IMR-90 (cell line): ENCODE measurements at places on chromosomes 2 and 18. TPM values are rescaled to one million over a fixed set of nuclear protein-coding genes. Genes with fewer than 3 reads are reported as not detected.
A peak's percentile ranks its signal among the peaks of the same experiment; 100 is the strongest.

The WNT6 gene
- polyA plus RNA-seq, result not detected in 2 replicates

The SCG2 gene
- polyA plus RNA-seq, result 0.26 and 0.46 TPM in 2 replicates

The TNFRSF11A gene
- 0.09 TPM in 1 of 2 replicates, not detected in the other for polyA plus RNA-seq

The KLHL41 gene
- polyA plus RNA-seq, result 0.10 TPM in 2 replicates

The ANKRD39 gene
- 15.9 and 17.0 TPM in 2 replicates for polyA plus RNA-seq

The VSNL1 gene
- polyA plus RNA-seq, result 0.24 and 0.32 TPM in 2 replicates

The KCNG2 gene
- 0.09 TPM in 1 of 2 replicates, not detected in the other for polyA plus RNA-seq

- H3K27ac ChIP-seq, result no peak overlapping the region
- no peaks in the 10 kb centered on the region for H3K4me1 ChIP-seq
- H3K4me3 ChIP-seq, result no peak overlapping the region
- no peaks in the 10 kb centered on the region for H3K27me3 ChIP-seq
Observed at GRCh38 chr2:21282515-21282898, 158.7 kb downstream of the TDRD15 start.

- no peaks in the 10 kb centered on the region for H3K27me3 ChIP-seq
- H3K4me1 ChIP-seq, result peaks cover 2% of the 10 kb centered on the region; the same call in 1 of the 2 replicates
- no peaks in the 10 kb centered on the region for H3K36me3 ChIP-seq
Observed at GRCh38 chr2:133456156-133456555, 112.1 kb downstream of the NCKAP5 start.

- H3K4me3 ChIP-seq, result no peak overlapping the region
- H3K27ac ChIP-seq, result no peak overlapping the region
- H3K27me3 ChIP-seq, result no peaks in the 10 kb centered on the region
- H3K4me1 ChIP-seq, result no peaks in the 10 kb centered on the region
Observed at GRCh38 chr2:96353032-96353561, 17.5 kb downstream of the NCAPH start.

DNA sequence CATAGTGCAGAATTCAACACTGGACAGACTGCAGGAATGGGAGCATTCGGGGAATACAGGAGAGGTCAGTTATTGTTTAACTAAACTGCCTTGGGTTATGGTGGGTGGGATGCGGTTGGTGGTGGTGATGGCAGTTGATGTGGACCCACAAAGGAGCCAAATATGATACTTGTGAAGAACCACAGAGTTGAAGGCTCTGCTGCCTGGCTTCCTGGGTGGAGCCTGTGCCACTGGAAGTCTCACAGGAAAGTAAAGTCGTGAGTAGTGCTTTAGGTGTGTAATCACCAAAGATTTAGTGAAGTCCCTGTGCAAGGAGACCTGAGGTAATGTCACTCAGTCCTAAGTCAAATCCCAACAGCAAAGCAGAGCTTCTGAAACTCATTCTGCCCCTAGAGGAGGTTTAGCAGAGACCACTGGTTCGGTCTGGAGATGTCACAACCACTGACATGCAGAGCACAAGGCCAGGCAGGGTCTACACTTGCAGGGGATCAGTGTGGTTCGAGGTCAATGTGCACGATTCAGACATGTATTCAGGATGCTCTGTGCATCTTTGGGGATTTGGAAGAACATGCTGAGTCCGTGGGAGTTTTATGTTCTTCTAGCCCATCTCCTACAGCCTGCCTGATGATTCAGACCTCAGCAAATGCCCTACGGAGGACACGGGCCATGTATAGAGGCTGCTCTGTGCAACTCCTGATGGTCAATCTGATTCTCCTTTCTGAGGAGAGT is 1150.9 kb downstream of the RPIA start:
- no peaks in the 10 kb centered on the region for H3K36me3 ChIP-seq
- no peak overlapping the region for H3K4me3 ChIP-seq
- no peak for DNase-seq
- H3K27ac ChIP-seq, result no peak overlapping the region
- no peaks in the 10 kb centered on the region for H3K27me3 ChIP-seq

DNA sequence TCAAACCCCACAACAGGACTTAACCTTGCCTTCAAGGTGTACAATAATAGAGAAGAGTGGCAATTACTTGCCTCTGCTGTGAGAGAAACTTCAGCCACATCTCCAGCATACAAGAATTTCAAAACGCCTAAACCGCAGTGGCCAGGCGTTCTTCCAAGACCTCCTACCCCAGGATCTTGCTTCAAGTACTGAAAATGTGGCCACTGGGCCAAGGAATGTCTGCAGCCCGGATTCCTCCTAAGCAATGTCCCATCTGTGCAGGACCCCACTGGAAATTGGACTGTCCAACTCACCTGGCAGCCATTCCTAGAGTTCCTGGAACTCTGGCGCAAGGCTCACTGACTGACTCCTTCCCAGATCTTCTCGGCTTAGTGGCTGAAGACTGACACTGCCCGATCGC is 2.8 kb upstream of the CYB5A start:
- no peak for DNase-seq
- no peaks in the 10 kb centered on the region for H3K27me3 ChIP-seq
- H3K27ac ChIP-seq, result no peak overlapping the region
- H3K4me3 ChIP-seq, result no peak overlapping the region
- H3K36me3 ChIP-seq, result no peaks in the 10 kb centered on the region
- peaks cover 6% of the 10 kb centered on the region; the same call in 1 of the 2 replicates for H3K4me1 ChIP-seq

GRCh38 chr2:65370387-65371073 is 61.9 kb downstream of the SPRED2 start:
- H3K4me1 ChIP-seq, result peaks cover 17% of the 10 kb centered on the region
- H3K27ac ChIP-seq, result 0 out of 2 replicates have a peak overlapping the region, but pooled peaks have one; percentile 15
- no peaks in the 10 kb centered on the region for H3K36me3 ChIP-seq
- H3K4me3 ChIP-seq, result no peak overlapping the region
- H3K27me3 ChIP-seq, result no peaks in the 10 kb centered on the region
- DNase-seq, result no peak

- H3K4me3 ChIP-seq, result no peak overlapping the region
- H3K36me3 ChIP-seq, result no peaks in the 10 kb centered on the region
- no peaks in the 10 kb centered on the region for H3K27me3 ChIP-seq
- peaks cover 16% of the 10 kb centered on the region for H3K4me1 ChIP-seq
Observed at GRCh38 chr18:34911661-34912384, 129.4 kb upstream of the MAPRE2 start.

DNA sequence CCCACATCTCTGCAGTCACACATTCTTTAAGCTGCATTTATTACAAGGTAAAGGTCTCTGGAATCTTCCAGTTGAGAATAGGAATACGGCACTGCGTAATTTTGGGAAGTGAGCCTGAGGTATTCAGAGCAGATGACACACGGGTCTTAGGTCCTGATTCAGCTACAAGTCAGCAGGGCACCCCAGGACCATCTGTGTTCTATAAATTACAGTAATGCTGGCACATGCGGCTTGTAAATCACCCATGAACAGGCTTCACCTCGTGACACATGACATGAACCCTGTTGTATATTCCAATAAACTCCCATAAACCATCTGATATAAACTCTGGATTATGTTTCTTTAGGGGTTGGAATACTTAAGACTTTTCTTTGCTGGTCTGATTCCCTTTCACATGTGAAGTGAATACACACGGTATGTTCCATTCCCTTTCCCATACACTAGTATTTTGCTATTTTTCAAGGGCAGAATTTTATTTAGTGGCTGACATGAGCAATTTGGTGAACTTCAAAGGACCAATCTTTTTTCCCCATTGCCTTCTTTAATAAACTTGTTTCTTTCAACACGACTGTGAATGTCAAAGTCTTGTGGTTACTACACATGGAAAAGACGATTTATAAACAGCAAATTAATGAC is 298.6 kb downstream of the MEIS1 start:
- H3K4me1 ChIP-seq, result peaks cover 2% of the 10 kb centered on the region; the same call in 1 of the 2 replicates
- H3K4me3 ChIP-seq, result no peak overlapping the region
- no peaks in the 10 kb centered on the region for H3K27me3 ChIP-seq
- H3K27ac ChIP-seq, result no peak overlapping the region

- H3K27ac ChIP-seq, result no peak overlapping the region
- no peaks in the 10 kb centered on the region for H3K27me3 ChIP-seq
- DNase-seq, result no peak
- no peak overlapping the region for H3K4me3 ChIP-seq
Observed at GRCh38 chr2:16135196-16135912, 195.0 kb downstream of the MYCN start.

DNA sequence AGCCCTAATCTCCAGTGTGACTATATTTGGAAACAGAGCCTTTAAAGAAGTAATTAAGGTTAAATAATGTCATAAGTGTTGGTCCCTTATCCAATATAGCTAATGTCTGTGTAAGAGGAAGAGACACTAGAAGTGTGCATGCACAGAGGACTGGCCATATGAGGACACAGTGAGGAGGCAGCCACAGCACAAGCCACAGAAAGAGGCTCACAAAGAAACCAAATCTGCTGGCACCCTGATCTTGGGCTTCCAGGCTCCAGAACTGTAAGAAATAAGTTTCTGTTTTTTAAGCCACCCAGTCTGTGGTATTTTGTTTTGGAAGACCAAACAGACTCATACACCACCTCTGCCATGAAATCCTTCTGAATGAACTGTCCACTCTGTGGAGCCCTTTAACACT is 186.4 kb upstream of the SLC39A10 start:
- no peak for DNase-seq
- H3K4me3 ChIP-seq, result no peak overlapping the region
- no peaks in the 10 kb centered on the region for H3K36me3 ChIP-seq
- H3K27me3 ChIP-seq, result no peaks in the 10 kb centered on the region

DNA sequence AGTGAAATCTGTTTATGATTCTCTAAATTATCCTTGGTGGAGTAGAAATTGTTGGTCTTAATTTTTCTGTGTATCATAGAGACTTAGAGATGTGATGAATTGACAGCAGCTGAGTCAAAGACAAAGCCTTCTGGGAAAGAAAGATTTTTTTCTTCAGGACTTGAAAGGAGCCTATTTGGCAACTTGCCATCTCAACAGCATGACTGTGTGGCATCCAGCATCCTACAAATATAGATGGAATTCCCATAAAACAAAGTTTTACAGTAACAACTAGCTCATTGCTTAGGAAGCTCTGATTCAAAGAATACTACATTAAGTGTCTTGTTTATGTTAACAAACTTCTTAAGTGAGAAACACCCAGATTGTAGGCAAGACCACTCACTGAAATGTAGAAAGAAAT is 79.2 kb upstream of the SETBP1 start:
- no peak overlapping the region for H3K4me3 ChIP-seq
- H3K27ac ChIP-seq, result no peak overlapping the region
- peak; percentile 41 for DNase-seq
- no peaks in the 10 kb centered on the region for H3K4me1 ChIP-seq

DNA sequence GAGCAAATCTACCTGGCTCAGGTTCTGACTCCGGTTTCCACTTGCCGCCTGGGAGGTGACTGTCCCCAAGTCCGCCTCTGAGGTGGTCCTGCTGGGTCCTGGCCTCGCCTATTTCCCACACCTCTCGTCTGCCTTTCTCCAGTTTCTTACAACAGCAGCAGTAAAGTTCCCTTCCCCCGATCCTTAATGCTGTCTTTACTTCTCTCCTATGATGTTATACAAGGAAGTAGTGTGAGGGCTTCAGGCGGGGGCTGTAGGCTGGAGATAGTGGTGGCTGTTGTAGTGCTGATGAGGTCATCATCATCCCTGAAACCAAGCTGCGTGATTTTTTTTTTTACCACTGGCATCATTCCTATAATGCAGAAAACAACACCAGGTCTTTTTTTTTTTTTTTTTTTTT is 18.9 kb downstream of the TGIF1 start:
- DNase-seq, result no peak
- no peak overlapping the region for H3K4me3 ChIP-seq
- H3K36me3 ChIP-seq, result no peaks in the 10 kb centered on the region

DNA sequence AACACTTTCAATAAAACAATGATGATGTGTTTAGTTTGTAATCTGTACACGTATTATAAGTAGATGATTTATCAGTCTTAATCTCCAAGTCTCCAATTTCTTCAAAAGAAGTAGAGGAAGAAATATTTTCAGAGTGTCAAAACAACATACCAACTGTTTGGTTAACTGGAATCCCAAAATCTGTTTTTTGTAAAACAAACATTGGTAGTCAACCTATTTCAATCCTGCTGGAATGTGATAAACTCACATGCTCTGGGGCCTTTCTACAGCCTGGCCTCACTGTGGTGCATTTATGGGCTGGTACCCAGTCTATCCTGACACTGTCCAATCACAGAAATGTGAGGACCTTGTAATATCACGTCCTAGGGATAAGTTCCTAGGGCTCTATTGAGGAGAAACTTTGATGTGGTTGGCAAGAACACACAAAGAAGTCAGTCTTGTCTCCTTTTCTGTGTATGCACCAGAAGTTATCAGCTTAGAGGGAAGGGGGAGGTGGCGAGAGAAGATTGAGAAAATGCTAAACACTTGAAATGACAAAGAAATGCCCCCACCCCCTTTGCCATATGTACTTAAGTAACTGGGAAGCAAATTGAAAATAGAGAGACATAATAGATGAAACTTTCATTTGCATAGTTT is 47.2 kb downstream of the PRKRA start:
- peaks cover 3% of the 10 kb centered on the region for H3K4me1 ChIP-seq
- no peak overlapping the region for H3K4me3 ChIP-seq
- no peaks in the 10 kb centered on the region for H3K27me3 ChIP-seq
- H3K36me3 ChIP-seq, result no peaks in the 10 kb centered on the region
- DNase-seq, result no peak
- H3K27ac ChIP-seq, result no peak overlapping the region

GRCh38 chr2:197113275-197113711 is 186.8 kb upstream of the PGAP1 start:
- no peak overlapping the region for H3K4me3 ChIP-seq
- no peaks in the 10 kb centered on the region for H3K36me3 ChIP-seq
- peak; percentile 45 for DNase-seq
- H3K27ac ChIP-seq, result no peak overlapping the region
- no peaks in the 10 kb centered on the region for H3K27me3 ChIP-seq

GRCh38 chr2:214695789-214696188 is 113.7 kb downstream of the BARD1 start:
- no peaks in the 10 kb centered on the region for H3K4me1 ChIP-seq
- DNase-seq, result peak; percentile 42
- no peak overlapping the region for H3K4me3 ChIP-seq

- no peak for DNase-seq
- H3K27me3 ChIP-seq, result no peaks in the 10 kb centered on the region
- H3K4me1 ChIP-seq, result peaks cover 58% of the 10 kb centered on the region
- peaks cover 42% of the 10 kb centered on the region for H3K36me3 ChIP-seq
- H3K27ac ChIP-seq, result peak overlapping the region; percentile 10
- no peak overlapping the region for H3K4me3 ChIP-seq
Observed at GRCh38 chr2:235005603-235006259, 53.9 kb downstream of the SH3BP4 start.

DNA sequence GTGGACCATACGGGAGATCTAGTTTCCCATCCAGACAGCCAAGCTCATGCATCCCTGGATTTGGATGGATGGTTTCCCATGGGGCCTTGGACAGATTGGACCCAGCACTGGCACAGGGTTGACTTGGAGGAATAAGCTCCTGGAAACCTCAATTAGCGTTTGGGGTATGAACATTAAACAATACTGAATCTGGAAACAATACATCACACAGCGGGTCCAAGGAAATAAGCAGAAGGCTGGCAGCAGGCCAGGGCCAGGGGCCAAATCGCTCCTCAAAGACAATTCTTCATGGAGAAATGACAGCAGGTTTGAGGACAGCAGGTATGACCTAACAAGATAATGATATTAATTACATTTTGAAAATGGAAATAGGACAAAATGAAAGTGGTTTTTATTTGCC is 540.6 kb downstream of the RIT2 start:
- DNase-seq, result no peak

GRCh38 chr2:36170805-36171204 is 184.8 kb upstream of the CRIM1 start:
- no peak overlapping the region for H3K4me3 ChIP-seq
- no peaks in the 10 kb centered on the region for H3K4me1 ChIP-seq
- no peak overlapping the region for H3K27ac ChIP-seq
